ENCODE measurements at places on chromosomes 5 and 9. TPM values are rescaled to one million over a fixed set of nuclear protein-coding genes. Genes with fewer than 3 reads are reported as not detected.

DNA sequence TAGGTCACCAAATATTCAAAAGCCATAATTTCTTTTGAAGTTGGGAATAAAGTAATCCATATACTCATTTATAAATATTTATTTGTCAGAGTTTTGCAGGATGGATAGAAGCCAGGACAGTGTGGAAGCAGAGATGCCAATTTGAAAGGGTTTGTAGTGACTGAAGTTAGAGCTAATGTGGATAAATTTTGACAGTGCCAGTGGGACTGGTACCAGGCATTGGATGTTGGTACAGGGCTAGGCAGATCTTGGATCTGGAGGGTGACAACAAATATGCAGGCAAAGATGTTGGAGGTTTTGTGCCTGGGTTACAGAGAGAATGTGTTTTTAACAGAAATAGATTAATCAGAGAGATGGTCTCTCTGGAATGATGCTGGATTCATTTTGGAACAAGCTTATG is 135.6 kb downstream of the DMRTA1 start:
- DNase-seq = no peak

ISL1 gene
- not detected for total RNA-seq

DNA sequence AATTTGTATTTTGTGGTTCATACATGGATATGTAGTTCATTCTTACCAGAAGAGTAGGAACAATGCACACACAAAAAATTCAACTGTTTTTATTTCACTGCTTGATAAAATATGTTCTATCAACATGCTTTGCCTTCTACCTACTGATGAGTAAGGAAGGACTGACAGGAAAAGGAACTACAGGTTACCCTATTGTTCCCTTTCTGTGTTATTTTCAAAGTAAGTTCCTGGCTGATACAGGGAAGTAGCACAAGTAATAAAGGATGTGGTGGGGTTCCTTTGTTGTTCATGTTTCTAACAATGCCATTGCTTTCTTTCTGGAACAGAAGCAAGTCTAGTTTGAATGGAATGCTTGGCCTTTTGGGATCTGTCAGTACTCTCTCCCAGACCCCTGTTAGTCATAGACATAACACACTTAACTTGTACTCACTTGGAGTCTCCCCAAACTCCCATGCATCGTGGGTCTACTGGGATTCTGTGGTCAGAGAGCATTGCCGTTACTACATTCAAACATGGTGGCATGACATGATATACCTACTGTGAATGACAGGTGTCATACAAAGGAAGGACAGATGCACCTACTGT is 20.2 kb upstream of the ALDOB start:
- no peak for DNase-seq

NMUR2 gene
- total RNA-seq = not detected

DNA sequence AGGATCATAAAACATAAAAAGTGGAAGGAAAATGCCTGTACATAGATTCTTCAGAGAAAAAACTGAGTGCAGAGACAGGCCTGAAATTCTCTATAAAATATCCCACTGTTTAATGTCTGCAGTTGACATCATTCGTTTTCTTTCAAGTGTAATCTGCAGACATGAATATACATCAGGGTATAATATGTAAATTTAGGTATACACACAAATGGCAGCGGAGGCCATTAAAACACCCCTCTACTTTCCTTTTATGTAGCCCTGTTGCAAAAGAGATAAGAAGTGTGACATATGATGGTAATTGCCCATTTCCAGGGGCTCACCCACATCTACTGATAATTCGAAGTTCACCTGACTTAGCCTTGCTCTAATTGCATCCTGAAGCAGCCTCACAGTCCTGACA is 164.3 kb downstream of the SLC24A2 start:
- no peak for DNase-seq

DNA sequence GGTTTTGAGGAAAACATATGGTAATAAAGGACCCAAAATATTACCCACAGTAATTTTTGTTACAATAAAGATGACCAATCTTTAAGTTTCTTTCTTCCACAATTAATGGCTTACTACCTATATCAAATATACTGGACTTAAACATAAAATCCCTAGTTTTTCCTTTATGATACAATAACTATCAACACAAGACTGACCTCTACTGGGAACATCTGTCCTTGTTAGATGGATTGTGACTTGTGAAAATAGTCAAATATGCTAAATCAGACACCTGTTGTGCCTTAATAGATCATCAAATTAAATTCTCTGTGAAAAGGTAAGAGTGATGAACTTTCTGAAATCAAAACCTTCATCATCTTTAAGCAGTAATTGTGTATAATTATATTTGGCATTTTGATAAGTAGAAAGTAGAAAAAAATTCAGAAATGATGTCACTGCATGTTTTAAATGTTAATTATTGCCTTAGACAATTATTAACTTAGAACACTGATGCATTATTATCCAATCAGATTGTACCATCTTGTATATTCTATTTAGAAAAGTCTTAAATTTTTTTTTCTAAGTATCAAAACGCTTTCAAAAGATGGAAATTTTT is 113.6 kb downstream of the DEPDC1B start:
- no peak for DNase-seq

GFI1B gene
- total RNA-seq = 0.27 TPM

DNA sequence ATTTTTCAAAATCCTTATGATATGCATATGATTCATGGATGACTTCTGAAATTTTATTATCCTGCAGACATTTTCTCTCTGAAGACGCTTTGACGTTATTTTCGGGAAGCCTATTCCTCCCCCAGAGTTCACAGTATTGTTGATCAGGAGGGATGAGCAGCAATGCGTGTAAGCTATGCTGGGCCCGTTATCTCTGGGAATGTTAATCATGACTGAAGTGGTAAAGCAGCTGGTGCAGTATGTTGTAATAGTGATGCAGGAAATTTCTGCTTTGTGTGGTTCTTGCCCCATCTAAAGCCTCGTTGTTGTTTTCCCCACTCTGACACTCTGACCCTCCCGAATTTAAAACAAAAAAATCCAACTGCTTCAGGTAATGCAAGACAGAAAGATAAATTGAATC is 1797.8 kb upstream of the WWC1 start:
- DNase-seq = no peak

DNA sequence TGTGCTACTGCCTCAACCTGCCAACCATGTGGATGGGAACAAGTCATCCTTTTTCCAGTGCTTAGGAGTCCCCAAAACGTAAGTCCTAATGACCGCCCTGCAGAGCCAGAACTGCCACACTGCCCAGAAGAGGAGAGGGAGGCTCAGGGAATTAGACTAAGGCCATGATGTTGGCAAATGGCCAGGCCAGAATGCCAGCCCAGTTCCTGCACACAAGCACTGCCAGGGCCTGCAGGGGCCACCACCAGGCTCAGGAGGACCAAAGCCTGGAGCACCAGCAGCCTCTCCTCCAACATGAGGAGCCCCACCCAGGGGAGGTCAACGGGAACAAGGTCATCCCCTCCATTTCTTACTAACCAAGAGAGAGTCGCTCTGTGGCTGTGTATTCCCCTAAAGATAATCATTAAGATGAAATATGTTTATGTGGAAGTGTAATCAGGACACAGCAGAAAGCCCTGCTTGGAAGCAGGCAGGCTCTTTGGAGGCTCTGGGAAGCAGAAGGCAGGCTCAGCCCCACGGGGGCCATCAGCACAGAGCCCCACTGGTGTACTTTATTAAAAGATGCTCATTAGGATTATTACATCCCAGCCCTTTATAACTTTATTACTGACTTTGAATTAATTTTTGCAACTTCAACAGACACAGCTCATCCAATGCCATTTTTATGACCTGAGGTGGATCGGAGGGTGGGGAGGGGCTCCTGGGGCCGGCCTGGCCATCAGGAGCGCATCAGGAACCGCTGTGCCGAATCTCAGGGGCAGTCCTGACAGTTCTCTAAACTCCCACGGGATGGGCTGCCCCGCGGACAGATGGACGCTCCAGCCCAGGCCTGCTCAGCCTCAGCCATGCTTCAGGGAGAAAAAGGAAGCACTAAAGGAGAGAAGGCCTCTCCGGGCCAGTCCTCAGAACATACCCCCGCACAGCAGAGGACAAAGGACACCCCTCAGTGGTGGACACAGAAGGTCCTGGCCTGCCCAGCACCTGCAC is 127.0 kb downstream of the ADAMTS2 start:
- DNase-seq = no peak

PCDHGA12 gene
- 4.8 TPM for total RNA-seq

MYORG gene
- total RNA-seq = 6.3 TPM

ZNF483 gene
- total RNA-seq = 5.8 TPM

DNA sequence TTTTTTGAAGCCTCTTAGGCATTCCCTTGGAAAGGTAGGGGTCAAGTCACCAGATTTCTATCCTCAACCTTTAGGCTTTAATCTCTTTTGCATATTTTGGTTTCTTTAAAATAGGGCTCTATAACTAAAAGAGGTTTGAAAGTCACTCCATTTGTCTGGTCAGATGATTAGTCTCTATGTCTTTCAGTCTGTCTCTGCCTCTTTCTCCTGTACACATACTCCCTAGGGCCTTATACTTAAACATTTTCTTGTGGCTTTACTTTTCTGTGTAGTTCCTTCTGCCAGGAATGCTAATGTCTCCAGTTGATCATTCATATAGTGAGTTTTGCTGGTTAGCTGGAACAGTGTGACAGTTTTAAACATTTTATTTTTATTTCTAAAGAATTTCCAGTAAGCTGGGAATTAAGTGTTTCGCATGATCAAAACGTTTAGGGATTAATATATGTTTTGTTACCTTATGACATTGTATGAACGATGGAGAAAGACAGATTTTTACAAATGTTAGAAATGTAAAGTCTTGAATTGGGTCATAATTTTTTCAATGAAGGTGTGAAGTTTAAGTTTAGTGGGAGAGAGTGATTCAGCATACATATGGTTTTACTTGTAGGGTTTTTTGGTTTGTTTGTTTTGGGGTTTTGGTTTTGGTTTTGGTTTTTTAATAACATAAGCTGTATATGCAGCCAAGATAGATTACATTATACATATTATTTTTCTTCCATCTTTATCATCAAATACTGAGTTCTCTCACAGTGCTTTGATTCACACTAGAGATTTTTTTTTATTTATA is 90.6 kb downstream of the ZCCHC7 start:
- DNase-seq = no peak

DNA sequence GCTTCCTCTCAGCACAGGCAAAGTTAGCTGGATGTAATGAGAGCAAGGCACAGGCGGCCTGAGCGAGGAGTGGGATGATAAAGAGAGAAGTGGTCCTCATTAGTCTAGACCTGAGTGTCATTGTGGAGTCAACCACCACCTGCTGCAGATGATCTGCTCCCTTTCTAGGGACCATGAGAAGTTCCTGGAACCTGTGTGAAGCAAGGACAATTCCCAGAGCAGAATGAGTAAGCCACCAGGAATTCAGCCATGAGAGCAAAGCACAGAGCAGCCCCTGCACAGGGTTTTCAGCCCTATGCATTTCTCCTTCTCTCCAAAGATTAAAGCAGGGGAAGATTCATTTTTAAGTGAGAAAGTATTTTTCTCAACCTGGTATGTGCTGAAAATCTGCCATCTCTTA is 146.8 kb upstream of the SPEF2 start:
- DNase-seq = no peak

HDHD3 gene
- 8.9 TPM for total RNA-seq

- DNase-seq = no peak
Observed at GRCh38 chr5:164561933-164562872, 1056.8 kb downstream of the MAT2B start.

DNA sequence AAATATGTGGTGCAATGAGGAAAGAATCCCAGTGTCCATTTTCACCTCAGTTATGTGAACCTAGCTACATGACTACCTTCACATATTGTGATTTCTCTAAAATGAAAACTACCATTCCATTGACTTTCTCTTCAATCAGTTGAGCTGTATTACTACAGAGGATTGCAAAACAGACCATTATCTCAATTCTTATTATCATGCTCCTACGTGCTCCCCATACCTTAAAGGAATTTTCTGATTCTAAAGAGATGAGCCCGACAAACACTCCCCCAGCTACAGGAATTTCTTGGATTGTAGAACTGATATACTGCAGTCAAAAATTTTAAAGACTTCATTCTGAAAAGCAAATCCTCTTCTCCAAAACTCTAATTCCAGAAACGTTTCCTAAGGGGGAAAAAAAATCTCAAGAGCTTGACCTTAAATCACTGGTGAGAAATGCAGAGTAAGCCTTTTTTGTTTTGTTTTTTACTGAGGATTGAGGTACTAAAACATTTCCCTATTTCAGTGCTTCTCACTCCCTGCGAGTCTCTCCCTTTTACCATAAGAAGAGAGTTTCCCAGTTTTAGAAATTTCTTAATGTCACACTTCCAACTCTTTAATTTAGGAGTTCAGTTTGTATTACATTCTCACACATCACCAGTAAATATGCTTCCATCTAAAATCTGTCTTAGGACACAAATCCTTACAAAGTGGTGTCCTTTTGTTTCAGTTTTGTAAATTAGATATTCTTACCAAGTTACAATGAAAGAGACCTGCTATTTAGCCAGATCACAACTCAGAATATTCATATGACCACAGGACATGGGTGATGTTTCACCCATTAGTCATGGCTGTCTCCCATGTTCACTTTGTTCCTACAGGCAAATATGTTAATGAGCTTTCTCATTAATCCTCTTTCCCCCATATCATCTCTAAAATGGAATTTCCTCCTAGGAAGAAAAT is 203.8 kb downstream of the TSSK1B start:
- DNase-seq = no peak

WNT8A gene
- not detected for total RNA-seq

- DNase-seq = no peak
Observed at GRCh38 chr9:69671311-69671878, 776 bp downstream of the APBA1 start.

SPACA9 gene
- 5.7 TPM for total RNA-seq

- DNase-seq = no peak
Observed at GRCh38 chr9:89743216-89743572, 138.4 kb downstream of the GADD45G start.

CER1 gene
- not detected for total RNA-seq

FGF1 gene
- 59.9 TPM for total RNA-seq

TRAF1 gene
- total RNA-seq = 2.6 TPM

DNA sequence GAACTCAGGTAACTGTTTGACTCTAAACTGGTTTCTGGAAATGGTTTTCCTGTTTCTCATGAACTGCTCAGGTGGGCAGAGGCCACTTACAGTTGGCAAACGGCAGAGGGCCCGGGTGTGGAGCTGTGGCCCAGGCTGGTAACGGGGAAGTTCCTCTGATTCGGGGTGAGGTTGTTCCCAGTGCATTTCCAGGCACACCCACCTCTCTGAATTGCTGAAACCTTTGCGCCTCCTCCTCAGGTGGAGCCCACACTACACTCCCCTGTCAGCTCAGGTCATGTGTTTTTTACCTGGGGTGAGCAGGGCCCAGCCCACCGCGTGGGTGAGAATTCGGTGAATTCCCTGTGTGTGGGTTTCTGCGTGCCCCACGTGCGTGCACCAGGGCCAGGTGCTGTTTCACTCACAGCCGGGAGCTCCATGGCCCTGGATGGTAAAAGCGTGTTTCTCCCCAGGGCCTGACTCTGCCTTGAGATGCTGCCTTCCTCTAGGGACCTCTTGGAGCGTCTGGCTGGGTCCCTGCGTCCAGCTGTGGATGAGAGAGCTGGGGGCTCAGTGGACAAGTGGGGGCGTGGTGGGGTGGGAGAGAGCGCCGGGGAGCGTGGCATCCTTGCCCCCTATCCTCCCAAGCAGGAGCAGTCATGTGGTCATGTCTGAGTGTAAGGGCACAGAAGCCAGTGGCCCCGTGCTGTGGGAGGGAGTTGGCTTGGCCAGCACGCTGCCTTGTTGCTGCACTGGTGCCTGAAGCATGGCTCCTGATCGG is 33.5 kb upstream of the LPCAT1 start:
- DNase-seq = no peak
